Stimulated activated CD4-positive, alpha-beta T cell treated with anti-CD3 and anti-CD28 coated beads, Interleukin-15, amount 100 ng/mL, for 24 hours (primary cell): ENCODE measurements at places on chromosomes 1 and 21.

DNA sequence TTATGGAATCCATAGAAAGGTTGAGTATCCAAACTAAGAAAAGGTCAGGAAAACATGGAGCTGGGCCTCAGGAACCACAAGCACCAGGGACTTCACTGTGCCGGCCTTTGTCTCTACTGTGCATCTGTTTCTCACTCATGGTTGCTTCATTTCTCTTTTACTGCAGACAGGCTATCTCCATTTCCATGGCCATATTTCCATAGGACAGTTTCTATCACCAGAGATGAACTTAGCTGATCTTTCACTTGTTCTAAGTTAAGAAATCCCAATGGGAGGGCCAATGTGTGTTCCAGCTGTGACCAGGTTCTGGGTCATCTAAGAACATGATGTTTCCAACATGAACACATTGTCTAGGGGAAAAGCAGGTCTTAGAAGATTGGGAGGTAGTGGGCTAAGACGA is 43.7 kb upstream of the PPP2R5A start:
- DNase-seq: no peak

DNA sequence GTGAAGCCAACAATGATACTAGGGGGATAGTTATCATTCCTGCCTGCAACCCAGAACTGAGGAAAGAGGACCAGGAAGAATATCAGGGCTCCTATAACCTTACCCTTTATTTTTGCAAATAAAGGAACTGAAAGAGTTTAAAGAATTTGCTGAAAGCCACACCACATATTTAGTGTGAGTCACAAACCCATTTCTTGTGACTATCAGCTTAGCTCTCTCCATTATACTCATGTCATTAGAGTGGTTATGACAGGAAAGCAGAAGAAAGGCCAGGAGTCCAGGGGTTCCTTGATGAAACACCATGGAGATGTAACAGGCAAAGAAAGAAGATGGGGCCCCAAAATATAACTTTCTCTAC is 141.1 kb upstream of the SAMSN1 start:
- DNase-seq: no peak

- DNase-seq: no peak
Observed at GRCh38 chr21:27190601-27191000, 223.7 kb upstream of the ADAMTS5 start.

DNA sequence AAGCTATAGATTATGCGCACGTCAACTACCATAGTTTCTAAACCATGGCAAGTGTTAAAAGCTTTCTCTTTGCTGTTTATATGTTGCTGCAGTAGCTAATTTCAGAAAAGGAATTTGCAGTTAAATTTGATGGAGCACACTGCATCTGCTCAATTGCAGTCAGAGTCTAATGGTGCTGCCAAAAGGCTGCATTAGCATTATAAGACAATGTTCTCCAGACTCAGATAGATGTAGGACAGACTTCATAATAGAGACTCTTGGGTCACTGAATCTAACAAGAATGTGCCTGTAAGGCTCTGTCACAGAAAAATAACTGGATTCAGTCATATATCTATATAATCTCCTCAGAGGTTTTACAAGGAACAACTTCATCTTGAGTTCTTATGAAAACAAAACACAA is 198.3 kb downstream of the OLFM3 start:
- no peak for DNase-seq

GRCh38 chr1:203131548-203132200 is 4.1 kb downstream of the ADORA1 start:
- no peak for DNase-seq

DNA sequence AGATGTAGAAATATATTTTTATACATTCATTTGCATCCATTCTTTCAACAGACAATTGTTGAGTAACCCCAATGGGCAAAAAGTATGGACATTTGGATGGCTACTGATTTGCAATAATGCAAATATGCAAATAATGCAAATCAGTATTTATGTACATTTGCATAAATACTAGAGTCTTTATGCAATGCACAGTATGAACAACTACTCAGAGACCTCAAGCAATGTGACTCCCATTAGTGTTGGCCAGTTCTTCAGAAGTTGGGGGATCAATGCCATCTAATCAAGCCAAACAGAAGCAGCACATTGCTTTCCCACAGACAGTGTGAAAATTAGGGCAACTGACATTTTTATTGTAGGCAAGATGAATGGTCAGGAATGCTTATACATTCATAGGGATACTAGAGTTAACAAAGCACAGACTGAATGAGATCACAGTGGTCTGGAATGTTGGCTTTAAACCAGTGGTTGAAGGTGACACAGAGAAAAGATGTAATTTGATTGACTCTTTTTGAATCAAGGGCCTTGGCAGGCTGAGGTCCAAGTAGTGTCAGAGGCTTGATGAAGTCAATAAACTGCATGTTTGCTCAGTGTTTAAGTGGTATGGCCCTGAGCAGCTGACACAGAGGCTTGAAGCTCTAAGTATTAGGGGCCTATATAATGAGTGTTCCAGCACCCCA is 256.6 kb downstream of the CTH start:
- no peak for DNase-seq
